ENCODE measurements at places on chromosomes 13 and 19.

- DNase-seq, result no peak
Measured at GRCh38 chr13:65965501-65965900, 1264.6 kb downstream of the PCDH9 start.

- no peak for DNase-seq
Measured at GRCh38 chr13:51823359-51823758, 19.4 kb upstream of the DHRS12 start.

DNA sequence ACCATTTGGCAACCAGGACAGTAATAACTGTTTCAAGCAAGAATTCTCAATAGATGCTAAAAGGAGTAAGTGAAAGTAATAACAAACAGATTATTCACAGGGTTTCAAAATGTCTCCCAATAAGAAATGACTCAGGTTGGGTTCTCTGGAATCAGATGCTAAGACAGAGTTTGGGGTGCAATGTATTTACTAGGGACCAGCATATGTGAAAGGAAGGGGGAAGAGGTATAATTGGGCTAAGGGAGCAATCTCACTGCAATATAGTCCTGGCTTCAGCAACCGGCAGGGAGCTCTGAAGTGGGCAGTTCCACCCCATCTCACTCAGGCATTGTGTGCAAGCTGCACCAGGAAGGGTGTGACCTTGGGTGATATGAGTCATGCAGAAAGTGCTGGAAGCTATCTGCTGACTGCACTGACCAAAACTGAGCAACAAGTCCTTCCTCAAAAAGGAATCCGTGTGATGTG is 23.4 kb downstream of the ZDHHC20 start:
- DNase-seq, result peak; percentile 66

DNA sequence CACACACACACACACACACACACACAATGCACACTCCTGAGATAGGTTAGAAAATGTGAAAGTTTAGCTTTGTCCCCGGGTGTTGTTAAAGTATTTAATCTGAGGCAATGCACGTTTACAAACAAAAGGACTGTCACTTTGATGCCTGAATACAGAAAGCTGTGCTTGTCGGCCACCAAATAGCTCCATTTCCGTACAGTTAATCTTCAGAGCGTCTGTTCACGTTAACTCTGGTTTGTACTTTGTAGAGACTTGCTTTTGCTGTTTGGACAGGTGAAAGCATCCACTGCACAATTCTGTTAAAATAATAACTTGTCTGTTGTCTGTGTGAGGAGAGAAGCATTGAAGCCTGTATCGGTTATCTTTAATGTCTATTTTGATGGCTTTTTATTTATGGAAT is 267.8 kb downstream of the FGF9 start:
- DNase-seq, result no peak

DNA sequence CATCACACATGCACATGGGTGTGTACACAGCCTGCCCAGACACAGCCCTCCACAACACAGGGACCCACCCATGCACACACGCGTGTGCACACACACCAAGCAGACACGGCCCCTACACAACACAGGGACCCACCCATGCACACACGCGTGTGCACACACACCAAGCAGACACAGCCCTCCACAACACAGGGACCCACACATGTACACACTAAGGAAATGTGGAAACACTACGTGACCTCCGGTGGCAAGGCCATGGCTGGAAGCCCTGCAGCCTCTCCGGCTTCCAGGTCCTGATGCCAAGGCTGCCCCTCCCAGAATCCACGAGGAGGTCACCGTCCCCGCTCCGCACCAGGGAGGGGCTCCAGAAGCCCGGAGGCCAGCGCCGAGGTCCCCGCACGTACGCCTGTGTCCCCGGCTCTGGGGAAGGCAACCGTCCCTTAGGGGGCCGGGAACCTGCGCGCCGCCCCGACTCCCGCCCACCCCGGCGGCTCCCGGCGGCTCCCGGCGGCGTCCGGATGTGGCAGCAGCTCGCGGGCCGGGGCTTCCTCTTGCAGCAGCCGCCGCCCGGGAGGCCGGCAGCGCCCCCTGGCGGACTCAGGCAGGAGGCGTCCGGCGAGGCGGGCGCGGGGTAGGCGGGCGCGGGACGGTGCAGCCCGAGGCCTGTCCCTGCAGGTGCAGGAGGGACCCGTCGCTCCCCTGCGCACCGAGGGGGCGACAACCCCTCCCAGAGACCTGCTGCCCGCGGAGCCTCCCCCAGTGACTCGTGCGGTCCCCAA is 29.8 kb upstream of the GRTP1 start:
- DNase-seq, result peak; percentile 72

GRCh38 chr19:11034449-11035213 is 54.6 kb upstream of the LDLR start:
- no peak for DNase-seq

DNA sequence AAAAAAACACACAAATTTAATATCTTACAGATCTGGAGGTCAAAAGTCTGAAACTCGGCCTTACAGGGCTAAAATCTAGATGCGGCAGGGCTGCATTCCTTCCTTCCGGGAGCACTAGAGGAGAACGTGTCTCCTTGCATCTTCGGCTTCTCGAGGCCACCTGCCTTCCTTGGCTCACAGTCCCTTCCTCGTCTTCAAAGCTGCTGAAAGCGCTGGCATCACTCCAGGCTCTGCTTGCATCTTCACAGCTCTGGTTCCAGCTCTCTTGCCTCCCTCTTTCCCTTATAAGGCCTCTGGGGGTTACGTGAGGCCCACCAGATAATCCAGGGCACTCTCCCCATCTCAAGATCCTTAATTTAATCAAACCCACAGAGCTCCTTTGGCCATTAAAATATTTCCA is 10.5 kb downstream of the XRCC1 start:
- DNase-seq, result no peak

DNA sequence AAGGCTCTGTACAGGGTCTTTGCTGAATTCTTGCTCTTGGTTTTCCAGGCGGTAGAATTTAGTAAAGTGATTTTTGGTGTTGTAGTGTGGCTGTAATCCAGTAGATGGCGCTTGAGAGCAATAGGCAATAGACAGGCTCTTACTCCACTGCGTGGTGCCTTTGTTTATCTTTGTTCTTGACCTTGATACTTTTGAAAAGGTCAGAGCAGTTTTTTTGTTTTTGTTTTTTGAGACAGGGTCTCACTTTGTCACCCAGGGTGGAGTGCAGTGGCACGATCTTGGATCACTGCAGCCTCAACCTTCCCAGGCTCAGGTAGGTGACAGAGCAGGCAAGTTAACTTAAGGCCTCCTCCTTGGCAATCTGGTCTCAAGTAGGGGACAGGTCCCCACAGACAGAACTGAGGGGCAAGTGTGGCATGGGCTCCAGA is 12.2 kb upstream of the LILRA5 start:
- peak; percentile 47 for DNase-seq

DNA sequence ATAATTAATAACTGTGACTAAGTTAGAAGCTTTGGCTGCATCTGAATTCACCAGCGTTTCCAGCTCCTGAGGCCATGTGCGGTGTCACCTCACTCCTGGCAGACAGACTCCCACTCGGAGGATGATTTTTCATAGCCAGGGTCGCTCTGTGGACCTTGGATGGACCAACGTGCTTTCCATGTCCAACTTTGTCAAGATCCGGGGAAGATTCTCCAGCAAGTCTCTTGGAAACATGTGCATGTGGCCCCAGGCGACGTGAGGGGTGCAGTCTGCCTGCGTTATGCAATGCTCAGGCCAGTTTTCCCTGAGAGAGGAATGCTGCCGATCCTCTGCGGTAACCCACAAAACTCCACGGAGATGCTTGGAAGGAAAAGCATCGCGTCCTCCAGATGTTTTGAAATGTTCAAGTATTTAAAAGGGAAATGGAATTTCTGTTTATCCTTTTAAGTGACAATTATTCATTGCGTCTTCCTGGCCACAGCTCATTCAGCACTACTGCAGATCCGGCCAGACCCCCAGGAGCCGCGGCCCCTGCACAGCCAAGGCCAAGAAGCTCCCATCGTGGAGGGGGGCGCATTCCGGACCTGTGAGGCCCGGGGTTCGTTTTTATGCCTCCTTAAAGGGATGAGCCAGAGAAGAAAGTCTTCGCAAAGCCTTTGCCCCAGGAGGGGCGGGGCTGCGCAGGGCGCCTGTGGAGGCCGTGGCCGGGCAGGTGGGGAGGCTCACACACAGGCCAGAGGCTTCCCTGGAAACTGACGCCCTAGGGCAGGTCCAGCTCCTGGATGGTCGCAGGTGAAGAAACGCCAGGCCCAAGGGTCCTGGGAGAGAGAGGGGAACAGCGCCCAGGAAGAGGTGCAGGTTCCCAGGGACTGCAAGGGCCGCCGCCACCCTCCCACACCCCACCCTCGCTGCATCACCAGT is 46.0 kb downstream of the C13orf46 start:
- no peak for DNase-seq

- DNase-seq, result no peak
Measured at GRCh38 chr13:97125810-97126738, 96.1 kb upstream of the MBNL2 start.

GRCh38 chr13:20553311-20553710 is 13.6 kb upstream of the IFT88 start:
- DNase-seq, result no peak

DNA sequence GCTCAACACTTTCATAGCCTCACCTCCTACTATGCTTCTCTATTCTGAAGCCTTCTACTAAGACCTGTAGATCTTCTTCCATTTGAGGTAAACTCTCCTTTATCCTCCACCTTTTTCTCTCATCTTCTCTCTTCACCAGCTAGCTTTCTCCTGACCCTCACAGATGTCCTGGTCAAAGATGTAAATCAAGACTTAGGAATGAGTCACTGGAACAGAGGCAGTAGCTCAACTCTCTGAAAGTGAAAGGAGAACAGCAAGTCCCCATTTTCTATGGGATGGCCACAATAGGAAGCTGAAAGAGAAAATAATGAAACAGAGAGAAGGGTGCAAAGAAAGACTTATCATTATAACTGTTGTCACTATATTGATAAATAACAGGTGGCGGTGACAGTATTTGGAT is 86.1 kb upstream of the DOCK9 start:
- no peak for DNase-seq

- DNase-seq, result no peak
Measured at GRCh38 chr13:91739751-91740150, 341.3 kb downstream of the GPC5 start.

DNA sequence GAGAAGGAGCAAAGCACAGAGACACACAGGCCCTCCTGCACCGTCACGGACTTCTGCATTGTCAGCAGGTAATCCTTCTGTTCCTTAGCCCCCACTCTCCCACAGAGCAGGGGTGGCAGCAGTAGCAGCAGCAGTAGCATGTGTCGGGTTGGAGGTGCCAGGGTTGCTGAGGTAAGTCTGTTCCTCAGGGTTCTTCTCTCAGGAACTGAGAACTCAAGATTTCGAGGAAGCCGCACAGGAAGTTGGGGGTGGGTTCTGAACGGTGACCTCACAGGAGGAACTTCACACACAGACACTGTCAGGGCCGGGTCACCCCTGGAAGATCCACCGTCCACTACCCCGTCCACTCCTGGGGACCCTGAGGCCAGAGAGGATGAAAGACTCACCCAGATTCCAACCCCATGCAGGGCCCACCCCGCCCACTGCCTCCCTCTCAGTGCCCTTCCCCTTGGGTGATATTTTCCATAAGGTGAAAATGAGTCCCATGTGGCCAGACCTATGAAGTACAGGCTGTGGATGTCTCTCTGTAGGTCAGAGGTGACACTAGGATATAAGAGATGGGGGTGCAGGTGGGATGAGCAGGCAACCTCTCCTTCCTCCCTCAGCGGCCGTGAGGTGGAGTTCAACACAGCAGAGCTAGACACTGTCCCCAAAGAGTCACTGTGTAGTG is at the start of gene SIGLEC12:
Gene SIGLEC12 (minus strand): TSS at position 207 of the 670 bp plus-strand sequence. CDS start 67 bp downstream, at position 140.
- no peak for DNase-seq

DNA sequence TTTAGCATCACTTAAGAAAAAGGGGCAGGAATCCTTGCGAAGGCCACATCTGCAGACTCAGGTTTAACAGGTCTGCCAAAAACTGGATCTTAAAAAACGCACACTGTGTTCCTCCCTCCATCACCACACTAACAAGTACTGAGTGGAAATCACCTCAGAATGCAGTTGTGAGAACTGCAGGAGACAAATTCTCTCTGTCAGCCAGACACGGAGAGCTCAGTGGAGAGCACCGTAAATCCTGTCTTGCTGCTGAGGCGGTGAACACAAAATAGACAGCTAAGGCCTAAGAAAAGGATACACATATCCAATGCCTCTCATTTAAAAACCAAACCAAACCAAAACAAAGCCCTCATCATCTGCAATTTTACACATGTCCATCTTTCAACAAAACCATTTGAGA is 1287.6 kb downstream of the EFNB2 start:
- DNase-seq, result no peak

GRCh38 chr13:96958286-96958891 is 35.9 kb downstream of the OXGR1 start:
- DNase-seq, result no peak

DNA sequence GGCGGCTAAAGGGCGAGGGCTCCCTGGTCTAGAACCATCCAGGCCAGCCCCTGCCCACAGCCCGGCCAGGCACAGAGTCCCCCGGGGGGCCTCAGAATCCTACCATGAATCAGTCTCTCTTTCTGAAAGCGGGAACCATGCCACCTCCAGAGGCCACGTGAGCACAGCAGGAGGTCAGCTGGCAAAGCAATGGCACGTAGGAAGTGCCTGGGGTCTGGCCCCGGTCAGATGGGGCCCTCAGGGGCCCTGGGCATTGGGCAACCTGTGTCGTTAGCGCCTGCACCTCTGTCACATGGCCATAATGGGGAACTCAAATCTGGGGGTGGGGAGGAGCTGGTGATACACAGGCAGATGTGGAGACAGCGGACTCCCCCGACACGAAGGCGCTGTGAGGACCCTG is 8.8 kb downstream of the MFSD12 start:
- no peak for DNase-seq

- DNase-seq, result no peak
Measured at GRCh38 chr13:28705461-28706083, 13.2 kb downstream of the SLC46A3 start.

GRCh38 chr13:63396746-63397145 is 1981.1 kb upstream of the PCDH20 start:
- DNase-seq, result no peak

DNA sequence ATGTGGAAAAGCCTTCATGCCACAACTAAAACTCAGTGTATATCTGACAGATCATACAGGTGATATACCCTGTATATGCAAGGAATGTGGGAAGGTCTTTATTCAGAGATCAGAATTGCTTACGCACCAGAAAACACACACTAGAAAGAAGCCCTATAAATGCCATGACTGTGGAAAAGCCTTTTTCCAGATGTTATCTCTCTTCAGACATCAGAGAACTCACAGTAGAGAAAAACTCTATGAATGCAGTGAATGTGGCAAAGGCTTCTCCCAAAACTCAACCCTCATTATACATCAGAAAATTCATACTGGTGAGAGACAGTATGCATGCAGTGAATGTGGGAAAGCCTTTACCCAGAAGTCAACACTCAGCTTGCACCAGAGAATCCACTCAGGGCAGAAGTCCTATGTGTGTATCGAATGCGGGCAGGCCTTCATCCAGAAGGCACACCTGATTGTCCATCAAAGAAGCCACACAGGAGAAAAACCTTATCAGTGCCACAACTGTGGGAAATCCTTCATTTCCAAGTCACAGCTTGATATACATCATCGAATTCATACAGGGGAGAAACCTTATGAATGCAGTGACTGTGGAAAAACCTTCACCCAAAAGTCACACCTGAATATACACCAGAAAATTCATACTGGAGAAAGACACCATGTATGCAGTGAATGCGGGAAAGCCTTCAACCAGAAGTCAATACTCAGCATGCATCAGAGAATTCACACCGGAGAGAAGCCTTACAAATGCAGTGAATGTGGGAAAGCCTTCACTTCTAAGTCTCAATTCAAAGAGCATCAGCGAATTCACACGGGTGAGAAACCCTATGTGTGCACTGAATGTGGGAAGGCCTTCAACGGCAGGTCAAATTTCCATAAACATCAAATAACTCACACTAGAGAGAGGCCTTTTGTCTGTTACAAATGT is 16.4 kb downstream of the ZNF175 start:
- no peak for DNase-seq
